ENCODE measurements at places on chromosomes 4 and X.

DNA sequence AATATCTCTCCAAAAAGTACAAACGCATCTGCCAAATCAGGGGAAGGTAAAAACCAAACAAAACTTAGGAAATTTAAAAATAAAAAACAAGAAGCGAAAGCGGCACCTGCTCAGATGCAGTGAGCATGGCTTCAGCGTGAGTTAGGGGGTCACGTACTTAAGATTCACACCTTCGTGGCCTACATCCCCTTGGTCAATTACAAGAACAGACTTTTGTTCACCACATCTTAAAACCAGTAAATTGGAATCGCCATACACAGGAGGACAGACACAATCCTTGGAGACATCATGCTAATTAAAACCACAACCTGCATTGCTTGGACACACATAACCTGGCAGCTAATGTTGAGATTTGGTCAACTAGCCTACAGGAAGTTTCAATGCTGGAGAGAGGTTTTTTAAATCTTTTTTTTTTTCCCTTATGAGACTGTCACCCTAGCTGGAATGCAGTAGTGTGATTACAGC is 12.5 kb upstream of the SEL1L3 start:
- no peak for DNase-seq

DNA sequence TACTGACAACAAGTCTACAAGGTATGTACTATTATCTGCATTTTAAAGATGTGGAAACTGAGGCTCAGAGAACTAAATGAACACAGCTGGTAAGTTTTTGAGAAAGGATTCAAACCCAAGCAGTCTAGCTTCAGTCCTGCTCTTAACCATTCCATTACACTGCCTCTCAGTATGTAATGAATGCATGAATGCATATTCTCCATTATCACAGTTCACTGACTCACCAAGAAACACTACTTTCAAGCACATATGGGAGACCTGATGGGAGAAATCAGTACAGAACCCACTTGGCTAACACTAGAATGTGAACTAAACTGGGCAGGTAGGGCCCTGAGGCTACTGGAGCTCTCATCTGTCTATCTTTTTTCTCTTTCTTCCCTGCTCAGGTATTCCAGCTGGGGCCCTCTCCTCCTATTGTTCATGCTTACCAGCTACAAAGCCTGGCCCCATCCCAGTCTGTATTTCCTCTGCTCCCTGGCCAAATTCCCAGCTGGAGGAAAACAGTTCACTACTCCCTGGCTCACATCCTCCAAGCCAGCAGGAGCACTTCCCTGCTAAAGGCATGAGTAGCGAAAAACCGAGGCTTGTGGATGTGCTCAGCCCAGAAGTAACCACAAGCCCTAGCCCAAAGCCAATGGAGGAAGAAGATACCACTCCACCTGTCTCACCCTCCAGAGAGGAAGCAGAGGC is 178.2 kb upstream of the ARHGEF9 start:
- DNase-seq = no peak

GRCh38 chrX:44903830-44904530 is 31.0 kb downstream of the KDM6A start:
- DNase-seq = no peak

- no peak for DNase-seq
Observed at GRCh38 chrX:38660395-38661102, 99.2 kb downstream of the TSPAN7 start.
